NCI-H526 treated with DMSO at 0.1 percent for 48 hours (cell line): ENCODE measurements at places on chromosomes 7 and 10.

DNA sequence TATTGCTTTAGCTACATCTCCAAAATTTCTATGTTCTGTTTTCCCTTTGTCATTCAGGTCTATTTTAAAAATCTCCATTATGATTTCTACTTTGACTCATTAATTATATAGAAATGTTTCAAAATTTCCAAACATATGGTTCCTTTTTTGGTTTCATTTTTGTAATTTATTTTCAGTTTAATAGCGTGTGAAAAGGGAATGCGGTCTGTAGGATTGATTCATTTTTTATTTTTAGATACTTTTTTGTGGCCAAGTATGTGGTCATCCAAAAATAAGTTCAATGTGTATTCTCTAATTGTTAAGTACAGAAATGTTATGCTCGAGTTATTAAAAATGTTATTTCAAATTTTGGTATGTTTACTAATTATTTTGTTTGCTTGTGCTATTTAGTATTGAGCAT is 72.5 kb upstream of the ANKRD1 start:
- DNase-seq: no peak

- no peak for DNase-seq
These were observed 553.0 kb downstream of the KCNMA1 start for GRCh38 chr10:77084431-77085144.

DNA sequence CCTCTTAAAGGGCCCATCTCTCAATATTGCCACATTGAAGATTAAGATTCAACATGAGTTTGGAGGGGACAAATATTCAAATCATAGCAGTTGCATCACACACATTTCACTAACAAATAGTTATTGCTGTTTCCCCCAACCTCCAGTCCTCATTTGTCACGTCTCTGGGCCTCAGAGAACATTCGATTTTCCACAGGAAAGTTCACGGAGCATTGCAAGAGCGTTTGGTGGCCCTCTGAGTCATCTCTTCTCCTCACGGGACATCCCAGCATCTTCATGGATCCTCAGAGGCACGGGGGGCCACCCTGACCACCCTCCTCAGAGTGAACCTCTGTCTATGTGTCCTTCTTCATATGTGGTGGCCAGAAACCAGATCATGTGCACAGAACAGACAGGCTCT is 50.3 kb upstream of the CHST15 start:
- DNase-seq: no peak

GRCh38 chr10:70981936-70982335 is 93.6 kb upstream of the PCBD1 start:
- no peak for DNase-seq

DNA sequence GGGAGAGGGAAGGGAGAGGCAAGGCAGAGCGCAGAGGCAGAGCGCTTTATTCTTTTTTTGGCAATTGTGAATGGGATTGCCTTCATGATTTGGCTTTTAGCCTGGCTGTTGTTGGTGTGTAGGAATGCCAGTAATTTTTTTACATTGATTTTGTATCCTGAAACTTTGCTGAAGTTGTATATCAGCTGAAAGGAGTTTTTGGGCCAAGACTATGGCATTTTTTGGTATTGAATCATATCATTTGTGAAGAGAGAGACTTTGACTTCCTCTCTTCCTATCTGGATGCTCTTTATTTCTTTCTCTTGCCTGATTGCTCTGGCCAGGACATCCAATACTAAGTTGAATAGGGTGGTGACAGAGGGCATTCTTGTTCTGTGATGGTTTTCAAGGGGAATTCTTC is 291.3 kb downstream of the REEP3 start:
- no peak for DNase-seq

DNA sequence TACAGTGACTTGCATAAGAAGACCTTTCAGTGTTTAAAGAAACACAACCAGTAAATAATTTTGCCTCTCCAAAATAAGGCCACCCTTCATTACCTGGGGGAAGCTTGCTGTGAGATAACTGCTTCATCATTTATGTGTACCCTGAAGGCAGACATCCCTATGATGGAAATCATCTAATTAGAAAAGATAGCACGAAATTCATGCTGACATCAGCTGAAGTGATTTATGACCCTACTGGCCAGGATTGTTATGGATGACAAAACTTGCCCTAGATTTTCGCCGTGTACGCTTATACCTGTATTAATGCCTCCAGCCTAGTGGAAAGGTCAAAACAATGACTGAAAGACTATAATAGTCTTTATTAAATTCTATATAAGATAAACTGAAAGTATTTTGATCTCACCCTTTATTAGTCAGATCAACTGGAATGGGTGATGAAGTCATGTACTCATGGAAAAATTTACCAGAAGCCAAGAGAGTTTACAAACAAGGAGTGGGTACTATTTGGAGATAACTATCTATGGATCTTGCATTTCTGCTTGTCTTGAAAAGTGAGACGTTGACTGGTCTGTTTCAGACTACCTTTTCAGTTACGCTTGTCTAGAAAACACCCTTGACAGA is 114.2 kb downstream of the PPP1R3A start:
- DNase-seq: no peak

DNA sequence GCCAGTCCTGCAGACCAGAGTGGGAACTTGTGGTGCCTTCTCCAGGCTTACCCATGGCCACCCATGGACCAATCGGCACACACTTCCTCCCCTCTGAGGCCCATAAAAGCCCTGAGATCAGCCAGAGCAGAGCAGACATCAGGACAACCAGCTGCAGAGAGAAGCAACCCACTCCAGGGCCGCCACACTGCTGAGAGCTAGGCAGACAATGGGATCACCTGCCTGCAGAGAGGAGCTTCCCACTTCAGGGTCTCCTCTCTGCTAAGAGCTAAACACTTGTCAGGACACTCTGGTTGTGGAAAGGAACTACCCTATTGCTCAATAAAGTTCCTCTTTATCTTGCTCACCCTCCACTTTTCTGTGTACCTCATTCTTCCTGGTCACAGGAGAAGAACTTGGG is 34.0 kb downstream of the C7orf25 start:
- no peak for DNase-seq

GRCh38 chr7:129285111-129285510 is 60.3 kb downstream of the AHCYL2 start:
- no peak for DNase-seq

GRCh38 chr10:77146712-77147336 is 490.8 kb downstream of the KCNMA1 start:
- no peak for DNase-seq

GRCh38 chr7:36273836-36274235 is 115.8 kb upstream of the ANLN start:
- no peak for DNase-seq

DNA sequence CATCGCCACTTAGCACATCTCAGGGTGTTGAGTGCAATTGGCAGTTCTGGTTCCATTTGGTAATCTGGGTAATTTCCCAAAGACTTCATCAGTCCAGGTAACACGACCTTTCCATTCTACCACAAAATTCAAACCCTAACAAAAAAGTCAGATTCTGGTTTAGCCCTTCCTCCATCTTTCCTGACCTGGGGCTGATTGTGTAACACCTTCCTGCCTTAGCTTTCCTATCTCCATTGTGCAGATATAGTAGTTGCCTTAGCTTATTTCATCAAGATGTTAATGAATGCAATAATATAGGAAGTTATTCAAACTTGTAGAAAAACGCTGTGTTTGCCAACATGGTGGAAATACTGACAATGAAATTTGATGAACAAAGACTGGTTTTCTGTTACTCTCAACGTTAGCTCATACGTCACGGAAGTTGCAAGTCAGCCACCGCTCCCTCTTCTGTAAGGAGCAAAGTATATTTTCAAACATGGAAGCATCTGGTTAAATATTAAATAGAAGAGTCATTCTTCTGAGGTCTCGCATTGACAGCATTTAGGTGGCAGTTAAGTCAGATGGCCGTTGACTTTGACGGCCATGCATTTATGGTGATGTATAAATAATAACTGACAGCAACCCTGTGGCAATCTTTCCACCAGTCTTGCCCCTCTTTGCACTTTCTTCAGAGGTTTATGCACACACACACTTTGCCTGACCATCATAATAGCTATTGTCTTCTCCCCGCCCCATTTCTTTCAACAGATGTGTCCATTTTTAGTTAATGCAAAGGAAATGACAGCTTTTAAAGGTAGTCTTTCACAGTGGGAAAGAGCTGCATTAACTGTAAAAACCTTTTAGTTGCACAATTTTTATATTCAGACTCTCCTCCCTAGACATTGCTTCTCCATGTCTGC is 205.1 kb upstream of the BMPER start:
- DNase-seq: no peak

DNA sequence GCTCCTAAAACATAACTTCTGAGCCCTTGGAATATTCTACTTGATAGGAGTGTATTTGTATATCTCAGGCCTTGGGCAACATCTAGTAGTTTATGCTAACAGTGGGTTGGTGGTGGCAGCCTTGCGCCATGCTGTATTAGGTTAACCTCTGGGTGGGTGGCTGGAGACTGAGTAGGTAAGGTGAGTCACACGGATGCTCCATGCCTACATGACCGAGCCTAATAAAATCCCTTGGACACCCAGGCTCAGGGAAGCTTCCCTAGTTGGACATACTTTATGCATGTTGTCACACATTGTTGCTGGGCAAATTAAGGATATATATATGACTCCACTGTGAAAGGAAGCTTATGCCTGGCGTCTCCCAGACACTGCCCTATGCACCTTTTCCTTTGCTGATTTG is 6.0 kb upstream of the DAGLB start:
- no peak for DNase-seq

DNA sequence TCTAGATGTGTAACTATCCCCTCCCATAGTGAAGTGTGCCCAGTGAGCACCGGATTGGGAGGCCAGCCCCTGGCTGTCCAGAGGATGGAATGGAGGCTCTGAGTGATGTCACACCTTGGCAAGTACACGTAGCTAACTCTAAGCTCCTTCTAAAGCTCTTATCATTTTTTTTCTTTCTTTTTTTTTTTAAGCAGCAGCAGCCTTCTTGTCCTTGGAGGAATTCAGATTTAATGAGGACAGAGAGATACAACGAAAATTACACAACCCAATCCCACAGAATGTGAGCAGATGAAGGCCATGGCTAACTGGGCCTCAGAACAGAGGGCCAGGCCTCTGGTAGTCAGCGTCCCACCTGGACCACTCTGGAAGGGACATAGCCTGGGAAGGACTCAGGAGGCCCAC is 11.3 kb downstream of the TNS3 start:
- no peak for DNase-seq

- no peak for DNase-seq
These were observed 29.8 kb upstream of the PURB start for GRCh38 chr7:44914992-44915607.

DNA sequence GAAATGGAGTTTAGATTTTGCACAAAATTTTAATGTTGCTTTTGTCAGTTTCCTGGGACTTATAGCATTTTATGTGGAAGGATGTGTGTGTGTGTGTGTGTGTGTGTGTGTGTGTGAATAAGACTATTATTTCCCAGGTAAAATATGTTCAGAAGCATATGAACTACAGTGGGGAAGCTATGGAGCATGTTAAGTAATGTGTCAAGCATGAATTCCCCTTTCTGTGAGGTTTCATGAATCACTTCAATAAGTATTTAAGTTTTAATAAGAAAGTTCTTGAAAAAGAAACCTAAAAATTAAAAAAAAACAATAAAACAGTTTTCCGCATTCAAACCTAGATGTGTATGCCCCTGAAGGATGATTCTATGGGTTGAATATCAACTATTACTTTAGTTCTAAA is 693 bp downstream of the CREB5 start:
- no peak for DNase-seq

GRCh38 chr7:141071855-141072547 is 1.9 kb upstream of the TMEM178B start:
- DNase-seq: peak; percentile 82

GRCh38 chr7:106590209-106590816 is 70.6 kb downstream of the CCDC71L start:
- DNase-seq: no peak

- DNase-seq: no peak
These were observed 39.3 kb downstream of the SPDYE5 start for GRCh38 chr7:75531359-75531821.

DNA sequence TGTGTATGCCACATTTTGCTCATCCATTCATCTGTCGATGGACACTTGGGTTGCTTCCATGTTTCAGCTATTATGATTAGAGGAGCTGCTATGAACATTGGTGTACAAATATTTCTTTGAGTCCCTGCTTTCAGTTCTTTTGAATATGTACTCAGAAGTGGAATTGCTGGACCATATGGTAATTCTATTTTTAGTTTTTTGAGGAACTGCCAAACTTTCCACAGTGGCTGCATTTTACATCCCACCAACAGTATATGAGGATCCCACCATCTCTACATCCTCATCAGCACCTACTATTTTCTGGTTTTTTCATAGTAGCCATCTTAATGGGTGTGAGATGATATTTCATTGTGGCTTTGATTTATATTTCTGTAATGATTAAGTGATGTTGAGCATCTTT is 44.7 kb upstream of the ZMIZ2 start:
- DNase-seq: no peak

DNA sequence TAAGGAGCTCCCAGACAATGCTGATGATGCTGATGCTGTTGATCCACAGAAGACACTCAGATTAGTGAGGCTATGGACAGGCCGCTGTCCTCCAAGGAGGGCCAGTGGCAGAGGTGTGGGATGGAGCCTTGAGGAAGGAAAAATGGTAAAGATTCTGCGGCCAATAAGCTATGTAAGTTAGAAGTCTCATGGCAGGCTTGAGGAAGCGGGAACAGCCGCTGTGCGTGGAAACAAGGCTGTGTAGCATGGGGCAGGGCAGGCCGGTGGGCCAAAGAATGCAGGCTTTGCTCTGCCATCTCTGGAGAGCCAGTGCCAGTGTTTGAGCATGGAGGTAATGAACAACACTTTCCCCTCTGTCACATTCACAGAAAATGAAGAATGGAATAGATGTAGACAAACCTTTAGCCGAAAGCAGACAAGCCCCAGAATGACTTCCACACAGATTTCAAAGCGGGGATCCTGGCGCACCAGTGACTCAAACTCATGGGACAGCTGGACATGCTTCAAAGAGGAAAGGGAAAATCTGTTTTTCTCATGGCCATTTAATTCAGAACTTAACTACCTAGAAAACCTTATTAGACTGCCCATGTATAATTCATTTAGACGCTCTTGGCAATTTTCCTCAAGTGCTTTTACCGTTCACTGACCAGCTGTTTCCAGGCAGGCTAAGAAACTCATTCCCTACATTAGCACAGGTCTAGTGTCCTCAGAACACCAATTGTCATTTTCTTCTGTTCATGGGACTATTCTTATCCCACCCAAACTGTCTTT is 16.9 kb upstream of the FIGNL1 start:
- no peak for DNase-seq

DNA sequence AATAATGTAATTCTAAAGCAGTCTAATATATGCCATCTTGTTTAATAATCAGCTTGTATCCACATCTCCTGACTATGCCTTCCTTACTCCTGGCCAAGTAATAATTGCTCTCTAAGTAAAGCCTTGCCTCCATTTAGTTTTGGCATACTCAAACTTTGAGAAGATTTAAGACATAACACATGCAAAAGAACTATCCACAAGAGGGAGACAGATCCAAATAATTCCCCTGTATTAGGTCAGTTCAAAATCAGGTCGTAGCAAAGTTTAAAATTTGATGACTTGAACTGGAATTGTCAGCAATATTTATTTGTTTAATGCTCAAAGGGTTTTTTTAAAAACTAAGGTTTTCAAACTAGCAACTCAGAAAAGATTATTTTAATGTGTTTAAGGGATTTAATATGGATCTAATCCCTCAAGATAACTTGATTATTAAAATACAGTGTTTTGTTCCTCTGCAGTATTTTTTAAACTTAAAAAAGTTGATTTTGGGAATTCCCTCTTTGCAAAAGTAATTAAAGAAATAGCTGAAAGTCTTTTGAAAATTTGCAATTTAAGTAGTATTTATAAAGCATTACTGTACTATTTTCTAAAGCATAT is 95.3 kb downstream of the HDAC9 start:
- peak; percentile 24 for DNase-seq

- DNase-seq: no peak
These were observed 32.5 kb upstream of the ZNF32 start for GRCh38 chr10:43681220-43681619.

GRCh38 chr7:65233409-65234034 is 140.1 kb upstream of the ZNF92 start:
- no peak for DNase-seq
